ENCODE measurements at places on chromosomes 16 and 17.

DNA sequence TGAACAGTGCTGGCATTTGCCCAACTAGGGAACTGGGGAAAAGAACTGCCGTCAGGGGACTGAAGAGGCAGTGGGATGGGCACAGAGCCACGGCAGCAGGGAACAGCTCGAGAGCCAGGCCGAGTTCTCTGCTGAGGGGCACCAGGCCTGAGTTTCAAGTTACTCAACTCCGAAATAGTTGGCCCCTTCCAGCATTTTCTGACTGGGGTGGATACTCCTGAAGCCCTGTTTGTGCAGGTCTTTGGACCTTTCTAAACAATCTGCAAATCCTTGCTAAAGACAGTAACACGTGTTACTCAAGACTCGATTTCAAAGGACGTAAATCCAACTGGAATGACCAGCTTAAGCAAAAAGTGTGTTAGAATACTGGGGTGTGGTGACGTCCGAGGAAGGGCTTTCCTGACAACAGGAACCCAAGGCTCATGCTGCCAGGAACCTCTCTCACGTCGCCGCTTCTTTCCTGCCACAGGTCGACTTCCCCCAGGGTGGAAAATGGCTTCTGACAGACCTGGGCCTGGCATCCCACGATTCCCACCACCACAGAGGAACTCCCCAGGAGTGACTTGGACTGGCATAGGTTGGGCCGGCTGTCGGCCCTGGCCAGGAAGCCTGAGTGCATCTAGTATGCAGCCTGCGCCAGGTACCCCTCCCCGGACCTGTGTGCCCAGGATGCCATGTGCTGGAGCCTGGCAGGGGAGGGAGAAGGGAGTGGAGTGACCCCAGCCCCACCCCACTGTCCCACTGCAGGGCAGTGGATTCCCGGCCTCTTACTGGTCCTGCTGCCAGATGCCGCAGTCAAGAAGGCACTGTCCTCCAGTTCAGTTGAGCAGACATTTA lies 71.9 kb downstream of the N4BP1 start:
- no peak for DNase-seq

- DNase-seq, result no peak
These were observed 1.4 kb upstream of the CYB561 start for GRCh38 chr17:63447471-63448009.

- DNase-seq, result no peak
These were observed 404.2 kb upstream of the PMFBP1 start for GRCh38 chr16:72576189-72576588.

DNA sequence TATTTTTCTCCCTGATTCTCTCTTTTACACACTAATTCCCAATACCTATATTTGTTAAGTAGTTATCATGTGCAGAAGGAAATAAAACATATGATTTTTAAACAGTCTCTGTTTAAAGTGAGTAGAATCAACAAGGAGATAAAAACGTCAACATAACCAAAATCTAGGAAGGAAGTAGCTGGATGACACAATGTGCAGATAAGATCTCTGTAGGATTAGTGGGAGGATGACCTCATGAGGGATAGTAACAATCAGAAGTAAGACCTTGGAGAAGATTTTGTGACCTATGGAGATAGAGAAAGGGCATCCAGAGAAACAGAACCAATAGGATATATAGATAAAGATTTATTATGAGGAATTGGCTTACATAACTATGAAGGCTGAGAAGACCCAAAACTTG lies 262.6 kb upstream of the CDH11 start:
- no peak for DNase-seq

GRCh38 chr16:85101956-85102630 lies 10.2 kb downstream of the CIBAR2 start:
- DNase-seq, result no peak

DNA sequence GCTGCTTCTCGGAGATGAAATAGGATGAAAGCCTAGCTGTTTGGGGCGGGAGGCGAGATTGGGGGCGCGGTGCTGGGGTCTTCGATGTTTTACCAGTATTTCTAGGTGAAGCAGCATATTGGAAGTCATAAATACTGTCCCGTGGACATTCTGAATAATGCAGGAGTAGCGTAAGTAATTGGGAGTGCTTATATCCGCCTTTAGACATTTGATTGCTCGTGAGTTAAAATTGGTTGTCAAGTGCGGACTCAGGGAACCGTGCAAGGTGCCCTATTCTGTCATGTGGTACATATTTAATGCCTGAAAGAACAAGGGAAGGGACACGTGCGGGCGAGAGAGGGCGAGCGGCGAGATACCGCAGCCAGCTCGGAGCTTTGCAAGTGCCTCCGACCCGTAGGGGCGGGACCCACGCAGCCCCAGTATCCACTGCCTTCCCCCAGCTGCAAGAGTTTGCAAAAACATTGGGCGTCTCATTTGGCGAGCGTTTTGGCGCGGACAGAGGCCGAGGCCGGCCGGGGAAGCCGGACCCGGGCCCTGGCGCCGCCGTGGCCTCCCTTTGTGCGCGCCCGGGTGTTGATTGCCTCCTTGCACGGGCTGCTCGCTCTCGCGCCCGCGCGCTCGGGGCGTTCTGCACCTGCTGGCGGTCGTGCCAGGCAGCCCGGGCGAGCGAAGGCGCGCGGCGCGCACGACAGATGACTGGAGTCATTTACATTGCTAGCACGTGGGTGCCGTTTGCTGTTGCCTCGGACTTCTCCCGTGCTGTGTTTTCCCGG lies 849.8 kb upstream of the RBFOX1 start:
- DNase-seq, result no peak

- DNase-seq, result no peak
These were observed 1.0 kb downstream of the KAT8 start for GRCh38 chr16:31118223-31119155.

DNA sequence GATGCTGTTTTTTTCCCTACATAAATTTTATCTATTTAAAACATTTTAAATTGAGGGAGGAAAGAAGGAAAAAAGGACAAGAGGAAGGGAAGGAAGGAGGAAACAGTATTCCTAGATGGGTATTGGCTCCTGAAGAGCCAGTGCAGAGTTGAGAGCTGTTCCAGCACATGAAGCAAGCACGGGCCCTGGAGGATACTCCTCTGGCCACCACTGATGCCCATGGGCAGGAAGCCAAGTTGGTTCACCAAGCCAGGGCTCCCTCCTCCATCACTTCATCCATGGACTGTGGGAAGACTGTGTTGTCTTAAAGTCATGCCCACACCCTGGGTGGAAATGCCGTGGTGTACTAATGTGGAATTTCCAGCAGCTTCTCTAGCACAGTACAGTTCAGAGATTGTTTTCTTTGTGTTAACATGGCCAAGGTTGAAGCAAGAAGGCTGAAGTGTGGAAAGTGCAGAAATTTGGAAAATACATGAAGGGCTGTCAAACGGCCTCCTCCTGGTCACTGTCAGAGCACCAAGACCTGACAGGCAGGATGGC lies 23.9 kb upstream of the NOS2 start:
- DNase-seq, result no peak

GRCh38 chr17:29085223-29085622 lies 42.3 kb downstream of the PIPOX start:
- DNase-seq, result no peak

- DNase-seq, result no peak
These were observed 1748.9 kb downstream of the TP53TG3F start for GRCh38 chr16:35208001-35208935.

DNA sequence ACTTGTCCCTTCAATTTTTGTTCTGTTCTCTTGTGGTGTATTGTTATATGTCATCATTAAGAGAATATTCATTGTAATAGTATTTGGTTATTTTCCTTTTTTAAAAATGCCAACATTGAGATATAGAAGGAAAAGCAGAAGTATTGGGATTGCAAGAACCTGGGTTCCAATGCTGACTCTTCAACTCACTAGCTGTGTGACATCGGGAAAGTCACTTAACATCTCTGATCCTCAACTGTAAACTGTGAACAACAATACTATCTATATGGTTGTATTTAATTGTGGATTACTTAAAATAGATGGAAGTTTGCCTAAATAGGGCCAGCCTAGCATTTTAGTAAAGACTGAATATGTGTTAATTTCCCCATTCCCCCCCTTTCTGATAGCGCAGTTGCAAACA lies 55.8 kb downstream of the TMEM186 start:
- DNase-seq, result no peak

DNA sequence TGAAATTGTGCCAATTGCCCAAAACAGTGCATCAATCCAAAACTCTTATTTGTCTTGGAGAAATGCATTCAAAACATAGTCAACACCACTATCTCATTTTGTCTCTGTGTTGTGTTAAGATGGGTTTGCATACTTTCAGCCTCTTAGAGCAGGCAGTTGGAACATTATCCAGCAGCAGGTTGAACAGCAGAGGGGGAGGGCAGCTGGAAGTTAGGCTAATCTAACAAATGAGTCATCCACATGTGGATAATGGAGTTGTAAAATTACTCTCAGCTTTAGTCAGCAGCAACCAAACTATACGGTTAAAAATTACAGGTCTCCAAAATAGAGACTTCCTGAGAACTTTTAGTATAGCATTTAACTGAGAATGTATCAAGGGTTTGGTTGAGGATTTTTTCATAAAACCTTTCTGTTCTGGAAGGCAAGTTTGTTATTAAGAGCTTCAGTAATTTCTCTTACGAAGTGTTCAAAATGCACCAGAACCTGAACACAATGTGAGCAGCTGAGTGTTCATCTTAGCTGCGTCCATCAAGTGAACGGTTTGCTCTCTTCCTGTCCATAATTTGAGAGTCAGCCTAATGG lies 46.3 kb downstream of the PRKCA start:
- no peak for DNase-seq

DNA sequence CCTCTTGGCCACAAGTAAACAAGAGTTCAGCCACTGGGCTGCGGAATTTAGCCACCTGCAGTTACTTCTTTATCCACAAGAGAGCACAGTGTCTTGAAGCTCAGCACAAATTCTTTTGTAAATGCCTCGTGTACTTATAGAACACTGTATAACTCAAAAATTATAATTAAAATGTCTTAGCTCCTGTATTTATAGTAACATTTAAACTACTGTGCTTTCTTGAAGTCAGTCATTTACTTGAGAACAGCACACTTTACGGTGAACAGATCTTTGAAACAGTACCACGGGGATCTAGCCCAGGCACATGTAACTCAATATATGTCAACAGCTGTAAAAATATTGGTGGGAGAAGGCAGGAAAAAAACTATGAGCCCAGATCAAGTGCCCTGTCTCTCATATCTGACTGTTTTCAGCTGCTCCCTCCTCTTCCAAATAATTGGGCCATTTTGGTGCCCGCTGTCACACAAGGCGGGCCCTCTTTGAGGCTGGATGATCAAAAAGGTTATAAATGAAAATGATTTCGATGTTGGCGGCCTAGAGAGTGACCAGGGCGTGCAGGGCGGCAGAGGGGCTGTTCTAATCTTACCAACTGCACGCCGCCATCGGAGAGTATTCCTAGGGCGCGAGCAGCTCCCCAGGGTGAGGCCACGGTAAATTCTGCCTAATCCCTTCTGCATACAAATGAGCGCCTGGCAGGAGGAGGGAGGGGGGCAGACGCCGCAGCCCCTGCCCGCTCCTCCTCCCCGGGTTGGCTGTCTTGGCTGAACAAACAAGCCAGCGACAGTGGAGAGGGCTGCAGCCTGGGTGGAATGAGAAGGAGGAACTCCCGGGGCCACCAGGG lies 183.2 kb downstream of the C16orf78 start:
- no peak for DNase-seq

- no peak for DNase-seq
These were observed 6.8 kb upstream of the MMP15 start for GRCh38 chr16:58018803-58019202.

GRCh38 chr16:15983898-15984297 lies 34.5 kb downstream of the ABCC1 start:
- no peak for DNase-seq

GRCh38 chr17:58728798-58729197 lies 26.9 kb upstream of the PPM1E start:
- DNase-seq, result no peak

DNA sequence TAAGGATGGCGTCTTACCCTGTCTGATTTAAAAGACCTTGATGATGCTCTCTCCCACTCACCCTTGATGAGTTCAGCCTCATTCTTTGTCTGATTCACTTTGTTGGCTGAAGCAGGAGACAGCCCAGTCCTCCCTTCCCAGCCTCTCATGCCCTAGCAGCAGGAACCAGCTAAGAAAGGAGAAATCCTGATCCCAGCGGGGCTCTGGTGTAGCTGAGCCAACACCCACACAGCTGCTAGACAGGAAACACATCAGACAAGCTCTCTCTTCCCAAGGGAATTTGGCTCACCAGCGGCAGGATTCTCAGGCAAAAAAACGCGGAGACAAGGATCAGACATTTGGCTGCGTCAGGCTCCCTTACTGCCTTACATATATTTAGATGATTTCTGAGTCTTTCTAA lies 211.5 kb downstream of the CDH11 start:
- DNase-seq, result no peak

- no peak for DNase-seq
These were observed 21.1 kb upstream of the NSMCE1 start for GRCh38 chr16:27289669-27290068.

GRCh38 chr17:42618442-42619150 lies 9.1 kb downstream of the TUBG1 start:
- DNase-seq, result no peak

DNA sequence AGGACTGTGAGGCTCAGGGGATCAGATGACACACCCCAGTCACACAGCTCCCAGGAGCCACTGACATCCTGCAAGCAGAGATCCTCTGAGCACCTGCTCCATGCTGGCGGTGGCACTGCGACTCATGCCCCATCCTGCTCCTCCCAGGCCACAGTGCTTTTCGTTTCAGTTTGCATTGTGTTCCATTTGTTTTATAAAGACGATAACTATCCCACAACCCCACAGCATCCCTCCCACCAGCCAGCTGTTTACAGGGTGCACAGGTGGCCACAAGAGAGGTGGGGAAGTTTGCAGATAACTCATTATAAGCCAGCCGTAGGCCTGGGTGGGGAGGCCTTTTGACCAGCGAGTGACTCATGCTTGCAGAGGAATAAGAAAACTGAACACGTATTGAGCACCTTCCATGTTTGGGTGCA lies 28.2 kb downstream of the BCO1 start:
- no peak for DNase-seq

DNA sequence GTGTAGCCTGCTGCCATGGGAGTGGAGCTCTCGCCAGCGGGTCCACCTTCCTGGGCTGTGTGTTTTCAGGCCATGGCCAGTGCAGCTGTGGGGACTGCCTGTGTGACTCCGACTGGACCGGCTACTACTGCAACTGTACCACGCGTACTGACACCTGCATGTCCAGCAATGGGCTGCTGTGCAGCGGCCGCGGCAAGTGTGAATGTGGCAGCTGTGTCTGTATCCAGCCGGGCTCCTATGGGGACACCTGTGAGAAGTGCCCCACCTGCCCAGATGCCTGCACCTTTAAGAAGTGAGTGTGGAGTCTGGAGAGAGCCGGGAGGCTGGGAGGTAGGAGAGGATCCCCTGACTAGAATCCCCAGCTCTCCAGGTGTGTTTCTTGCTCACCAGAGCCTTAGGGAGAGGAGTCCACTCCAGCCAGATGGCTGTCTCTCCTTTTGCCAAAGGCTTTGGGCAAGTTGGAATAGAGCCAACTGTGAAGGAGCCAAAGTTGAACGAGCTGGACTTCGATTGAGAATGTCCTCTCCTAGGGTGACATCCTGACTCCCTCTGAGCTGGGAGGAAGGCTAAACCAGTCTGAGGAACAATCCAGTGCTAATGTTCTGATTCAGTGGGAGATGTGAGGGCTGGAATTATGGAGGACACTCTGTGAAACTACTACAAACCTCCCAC lies 24.4 kb upstream of the EFCAB13 start:
- no peak for DNase-seq

- no peak for DNase-seq
These were observed 22.8 kb downstream of the ENGASE start for GRCh38 chr17:79097226-79098055.

- DNase-seq, result no peak
These were observed 351.6 kb downstream of the SNX29 start for GRCh38 chr16:12327971-12328726.
